ENCODE measurements at places on chromosomes 11 and 22.

DNA sequence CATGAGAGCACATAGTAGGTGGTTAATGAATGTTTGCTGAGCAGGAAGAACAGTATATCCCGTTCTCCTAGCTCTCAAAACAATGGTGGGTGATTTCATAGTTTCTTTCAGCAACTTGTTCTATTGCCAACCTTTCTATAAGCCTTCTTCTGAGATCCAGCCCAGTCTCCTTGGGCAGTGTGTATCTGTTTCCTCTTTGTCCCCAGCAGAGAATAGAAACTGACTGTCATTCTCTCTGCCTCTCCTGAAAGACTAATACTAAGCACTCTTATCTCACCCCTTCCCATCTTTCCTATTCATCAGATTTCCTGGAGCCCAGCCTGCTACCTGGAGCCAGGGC is 272.9 kb downstream of the ST3GAL4 start:
- no peak for DNase-seq

DNA sequence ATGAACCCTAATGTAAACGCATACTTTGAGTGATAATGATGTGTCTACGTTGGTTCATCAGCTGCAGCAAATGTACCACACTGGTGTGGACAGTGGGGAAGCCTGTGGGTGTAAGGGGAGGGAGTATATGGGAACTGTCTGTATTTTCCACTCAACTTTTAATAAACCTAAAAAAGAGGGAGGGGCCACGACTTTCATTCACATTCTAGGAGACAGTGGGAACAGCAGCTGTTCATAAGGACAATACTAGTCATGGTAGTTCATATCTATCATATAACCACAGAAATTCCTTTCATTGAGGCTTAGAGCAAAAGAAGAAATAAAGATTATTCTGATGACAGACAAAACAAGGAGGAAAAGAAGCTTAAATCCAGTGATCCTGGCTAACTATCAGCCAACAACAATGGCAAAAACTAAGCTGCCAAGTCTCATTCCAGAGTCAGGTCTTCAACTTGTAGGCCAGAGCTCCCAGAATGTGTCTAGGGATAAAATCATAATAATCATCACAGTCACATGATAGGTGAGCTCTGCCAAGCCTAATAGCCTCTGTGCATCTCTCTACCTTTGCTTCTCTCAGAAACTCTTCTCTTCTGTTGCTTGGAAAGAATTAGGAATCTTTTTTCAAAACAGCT is 59.4 kb upstream of the CHRM4 start:
- no peak for DNase-seq

DNA sequence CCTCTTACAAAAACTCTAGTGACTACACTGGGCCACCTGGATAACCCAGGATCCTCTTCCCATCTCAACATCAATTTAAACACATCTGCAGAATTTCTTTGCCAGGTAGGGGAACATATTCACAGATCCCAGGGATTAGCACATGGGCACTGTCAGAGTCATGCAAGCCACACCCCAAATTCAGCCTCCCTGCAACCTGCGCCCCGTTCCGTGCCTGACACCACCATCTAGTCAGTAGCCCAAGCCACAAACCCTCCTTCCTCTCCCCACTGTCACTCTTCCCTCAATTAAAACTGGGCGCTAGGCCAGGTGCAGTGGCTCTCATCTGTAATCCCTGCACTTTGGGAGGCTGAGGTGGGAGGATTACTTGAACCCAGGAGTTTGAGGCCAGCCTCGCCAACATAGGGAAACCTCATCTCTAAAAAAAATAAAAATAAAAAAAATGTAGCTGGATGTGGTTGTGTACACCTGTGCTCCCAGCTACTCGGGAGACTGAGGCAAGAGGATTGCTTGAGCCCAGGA is 6.4 kb downstream of the FADD start:
- DNase-seq, result no peak

DNA sequence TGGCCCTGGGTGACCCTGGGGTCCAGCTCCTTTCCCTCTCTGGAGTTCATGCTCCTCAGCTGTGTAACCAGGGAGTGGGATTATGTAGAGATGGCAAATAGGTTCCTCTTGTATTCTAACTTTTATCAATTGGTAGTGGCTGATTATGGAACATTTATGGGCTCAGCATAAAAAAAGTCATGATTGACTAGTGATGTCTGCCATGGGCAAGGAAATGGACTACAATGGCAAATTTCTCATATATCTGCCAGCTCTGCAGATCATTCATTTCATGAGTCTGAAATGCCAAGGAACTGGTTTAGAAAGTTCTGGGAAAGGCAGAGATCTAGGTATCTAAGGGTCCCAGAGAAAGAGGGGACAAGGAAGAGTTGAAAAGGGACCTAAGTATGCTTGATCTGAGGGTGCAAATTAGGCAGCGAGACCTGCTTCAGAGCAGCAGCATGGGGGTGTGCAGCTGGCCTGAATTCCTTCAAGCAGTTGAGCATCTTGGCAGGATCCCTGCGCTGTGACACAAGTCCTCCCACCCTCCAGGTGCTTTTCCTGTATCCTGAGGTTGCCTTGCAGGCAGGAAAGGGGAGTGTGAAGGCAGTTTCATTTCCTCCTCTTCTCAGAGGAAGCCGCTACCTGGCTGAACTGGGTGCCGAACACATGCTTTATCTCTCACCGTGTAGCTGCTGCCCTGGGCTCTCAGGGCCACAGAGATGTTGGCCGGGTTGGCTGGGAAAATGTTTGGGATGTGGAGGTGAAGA is 10.4 kb downstream of the SLC15A3 start:
- DNase-seq, result no peak

GRCh38 chr11:100442017-100442416 is 245.1 kb upstream of the ARHGAP42 start:
- DNase-seq, result no peak

DNA sequence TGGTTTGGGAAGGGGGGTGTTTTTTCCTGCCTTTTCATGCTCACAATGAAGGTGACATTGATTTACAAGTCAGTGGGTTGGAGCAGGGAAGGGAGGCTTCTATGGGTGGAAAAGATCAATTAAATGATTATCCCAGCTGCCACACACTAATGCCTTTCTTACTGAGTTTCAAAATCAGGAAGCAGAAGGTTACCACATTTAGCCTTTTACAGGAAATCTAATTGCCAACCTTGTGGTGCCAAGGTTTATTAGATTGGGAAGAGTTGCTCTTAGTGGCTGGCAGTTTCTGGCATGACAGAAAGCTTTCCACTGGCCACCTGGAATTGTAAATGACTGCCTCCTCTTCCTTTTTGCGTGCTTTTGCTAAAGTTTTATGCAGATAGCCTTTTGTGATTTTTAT is 98.7 kb downstream of the NAV2 start:
- DNase-seq, result no peak
